ENCODE measurements at places on chromosomes 12 and 14. TPM values are rescaled to one million over a fixed set of nuclear protein-coding genes. Genes with fewer than 3 reads are reported as not detected.

DNA sequence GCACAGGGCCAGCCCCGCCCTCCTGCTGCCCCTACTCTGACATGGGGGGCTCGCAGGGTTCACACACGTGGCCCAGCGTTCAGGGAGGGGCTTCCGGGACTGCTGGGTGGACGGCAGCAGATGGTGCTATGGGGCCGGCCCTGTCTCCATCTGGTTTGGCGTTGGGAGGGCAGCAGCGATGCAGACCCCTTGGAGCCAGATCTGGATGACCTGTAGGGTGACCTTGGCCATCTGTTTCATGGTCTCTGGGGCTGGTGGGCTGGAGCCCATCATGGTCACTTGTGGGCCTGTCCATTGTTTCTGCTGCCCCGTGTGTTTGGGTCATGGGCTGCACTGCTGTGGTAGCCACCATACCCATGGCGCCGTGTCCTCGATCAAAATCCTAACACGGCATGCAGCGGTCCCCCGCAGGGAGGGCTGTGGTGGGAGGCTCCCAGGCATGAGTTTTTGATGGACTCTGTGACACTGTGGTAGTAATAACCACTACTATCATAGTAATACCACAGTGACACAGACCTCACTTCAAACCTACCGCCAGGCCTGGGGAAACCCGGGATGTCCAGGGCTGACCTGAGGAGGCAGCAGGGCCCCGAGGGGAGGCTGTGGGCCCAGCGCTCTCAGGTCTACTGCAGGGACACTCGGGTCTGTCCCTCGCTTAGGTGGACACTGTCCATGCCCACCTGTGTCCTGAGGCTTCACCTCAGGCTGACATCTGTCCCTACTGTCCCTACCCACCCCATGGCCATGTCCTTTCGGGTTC lies 359.4 kb downstream of the TMEM121 start:
- peak; percentile 0 for DNase-seq
- H3K36me3 ChIP-seq, result no peaks in the 10 kb centered on the region
- H3K4me3 ChIP-seq, result no peak overlapping the region
- H3K27me3 ChIP-seq, result no peaks in the 10 kb centered on the region

GRCh38 chr12:10293570-10294227 lies 14.0 kb upstream of the KLRD1 start:
- H3K36me3 ChIP-seq, result no peaks in the 10 kb centered on the region
- H3K4me3 ChIP-seq, result no peak overlapping the region
- peaks cover 30% of the 10 kb centered on the region for H3K4me1 ChIP-seq
- no peak overlapping the region for H3K27ac ChIP-seq

GRCh38 chr12:133256321-133256720 lies 20.6 kb upstream of the ANHX start:
- DNase-seq, result no peak
- no peak overlapping the region for H3K4me3 ChIP-seq
- H3K4me1 ChIP-seq, result no peaks in the 10 kb centered on the region
- no peak overlapping the region for H3K27ac ChIP-seq

DNA sequence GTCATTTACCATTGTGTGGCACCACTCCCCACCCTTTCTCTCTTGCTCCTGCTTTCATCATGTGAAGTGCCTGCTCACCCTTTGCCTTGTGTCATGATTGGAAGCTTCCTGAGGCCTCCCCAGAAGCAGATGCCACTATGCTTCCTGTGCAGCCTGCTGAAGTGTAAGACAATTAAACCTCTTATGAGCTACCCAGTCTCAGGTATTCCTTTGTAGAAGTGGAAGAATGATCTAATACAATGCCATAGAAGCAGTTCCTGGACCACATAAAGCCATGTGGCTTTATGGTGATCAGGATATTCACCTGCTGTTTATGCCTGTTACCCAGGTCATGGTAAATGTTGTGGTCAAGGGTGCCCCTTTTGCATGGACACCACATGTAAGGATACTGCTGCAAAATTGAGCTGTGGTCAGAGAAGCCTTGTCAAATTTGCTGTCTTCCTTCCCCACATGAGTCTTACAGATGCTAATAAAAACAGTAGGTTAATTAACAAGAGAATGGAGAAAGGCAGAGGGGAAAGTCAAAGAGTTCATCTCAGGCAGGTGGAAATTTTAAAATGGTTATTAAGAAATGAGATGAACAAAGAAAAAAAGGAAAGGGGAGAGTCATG lies 112.8 kb upstream of the IFNG-AS1 start:
- no peaks in the 10 kb centered on the region for H3K27me3 ChIP-seq
- H3K4me3 ChIP-seq, result no peak overlapping the region
- no peaks in the 10 kb centered on the region for H3K36me3 ChIP-seq
- DNase-seq, result no peak
- H3K4me1 ChIP-seq, result no peaks in the 10 kb centered on the region
- no peak overlapping the region for H3K27ac ChIP-seq

DNA sequence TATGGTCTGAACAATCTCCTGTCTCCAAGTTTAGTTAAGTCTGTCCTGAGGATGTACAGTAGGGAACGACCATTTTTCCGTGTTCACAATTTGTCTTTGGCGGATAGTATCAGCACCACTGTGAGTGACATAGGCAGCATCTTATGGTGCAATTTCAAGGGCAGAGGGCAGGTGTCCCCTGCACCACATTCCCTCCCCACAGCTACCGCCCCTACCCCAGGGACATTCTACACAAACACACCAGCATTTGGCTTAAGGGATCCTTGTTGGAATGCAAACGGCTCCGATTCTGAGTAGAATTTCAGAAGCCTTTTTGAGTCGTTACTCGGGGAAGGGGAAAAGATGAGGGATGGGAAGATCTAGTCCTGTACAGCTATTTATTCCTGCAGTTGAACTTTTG lies 25.1 kb upstream of the DICER1 start:
- H3K4me1 ChIP-seq, result no peaks in the 10 kb centered on the region
- no peak overlapping the region for H3K27ac ChIP-seq

DNA sequence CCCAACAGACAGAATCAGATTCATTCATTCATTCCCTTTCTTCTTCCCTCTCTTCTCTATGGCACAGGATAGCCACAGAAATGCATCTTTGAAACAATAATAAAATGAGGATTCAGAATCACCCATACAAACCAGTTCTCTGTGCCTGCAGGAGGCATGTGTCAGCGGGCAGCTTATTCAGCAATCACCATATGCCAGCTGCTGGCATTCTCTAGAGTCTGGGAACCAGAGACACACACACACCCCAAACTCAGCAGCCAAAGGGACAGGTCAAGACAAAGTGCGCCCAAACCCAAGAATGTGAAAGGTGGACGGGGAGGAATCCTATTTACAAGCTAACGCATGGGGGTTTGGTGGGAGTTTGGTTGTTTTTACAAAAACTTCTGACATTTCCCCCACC lies 14.1 kb downstream of the ARF3 start:
- no peak overlapping the region for H3K4me3 ChIP-seq
- no peaks in the 10 kb centered on the region for H3K36me3 ChIP-seq
- no peak overlapping the region for H3K27ac ChIP-seq

GRCh38 chr14:21251215-21251614 lies 18.0 kb downstream of the HNRNPC start:
- H3K36me3 ChIP-seq, result peaks cover 33% of the 10 kb centered on the region
- H3K4me3 ChIP-seq, result no peak overlapping the region
- peaks cover 54% of the 10 kb centered on the region for H3K4me1 ChIP-seq
- no peaks in the 10 kb centered on the region for H3K27me3 ChIP-seq
- no peak for DNase-seq

GRCh38 chr14:36129181-36129580 lies 47.3 kb downstream of the PTCSC3 start:
- no peaks in the 10 kb centered on the region for H3K27me3 ChIP-seq
- no peaks in the 10 kb centered on the region for H3K4me1 ChIP-seq
- no peak overlapping the region for H3K4me3 ChIP-seq
- DNase-seq, result no peak
- no peaks in the 10 kb centered on the region for H3K36me3 ChIP-seq
- no peak overlapping the region for H3K27ac ChIP-seq

DNA sequence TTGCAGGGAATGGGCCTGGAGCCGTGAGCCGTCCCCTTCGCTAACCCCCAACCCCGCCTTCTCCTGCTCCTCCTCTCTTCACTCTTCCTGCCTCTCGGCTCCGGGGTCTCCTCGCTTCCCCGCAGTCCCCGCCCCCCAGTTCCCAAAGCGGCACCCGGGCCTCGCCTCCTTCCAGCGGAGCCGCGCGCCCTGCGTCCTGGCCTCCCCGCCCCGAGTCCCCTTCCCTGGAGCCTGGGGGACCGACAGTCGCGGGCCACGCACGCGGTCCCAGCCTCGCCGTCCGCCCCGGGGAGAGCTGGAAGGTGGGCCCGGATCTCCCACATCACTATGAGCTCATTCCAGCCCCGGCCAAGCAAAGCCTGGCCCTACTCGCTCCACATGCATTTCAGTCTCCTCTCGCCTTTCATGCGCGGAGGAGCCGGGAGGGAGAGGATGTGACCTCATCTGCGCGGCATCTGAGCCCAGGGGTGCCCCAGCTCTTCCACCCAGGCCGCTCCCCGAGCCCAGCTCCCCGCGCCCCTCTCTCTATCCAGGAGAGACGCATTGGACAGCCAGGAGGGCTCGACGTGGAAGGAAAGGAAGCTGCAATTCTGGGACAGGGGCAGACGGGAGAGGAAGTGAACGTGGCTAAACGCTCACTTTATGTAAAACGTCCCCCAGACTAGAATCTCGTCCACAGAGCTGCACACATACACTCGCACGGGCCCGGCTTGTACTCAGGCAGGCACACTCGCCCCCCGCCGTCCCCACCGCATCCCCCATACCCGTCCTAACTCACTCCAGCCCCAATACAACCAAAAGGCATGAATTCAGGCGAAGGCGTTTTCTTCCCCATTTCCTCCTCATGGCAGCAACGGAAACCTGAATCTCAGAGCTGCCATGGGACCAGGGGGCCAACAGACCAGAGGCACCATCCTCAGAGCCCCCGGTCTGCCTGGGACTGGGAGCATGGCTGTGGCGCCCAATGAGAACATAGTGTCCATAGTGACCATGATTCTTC lies 108.7 kb upstream of the CCND2 start:
- H3K27ac ChIP-seq, result no peak overlapping the region
- no peaks in the 10 kb centered on the region for H3K27me3 ChIP-seq
- DNase-seq, result peak; percentile 57
- peak overlapping the region; percentile 69 for H3K4me3 ChIP-seq
- peaks cover 11% of the 10 kb centered on the region for H3K4me1 ChIP-seq

DNA sequence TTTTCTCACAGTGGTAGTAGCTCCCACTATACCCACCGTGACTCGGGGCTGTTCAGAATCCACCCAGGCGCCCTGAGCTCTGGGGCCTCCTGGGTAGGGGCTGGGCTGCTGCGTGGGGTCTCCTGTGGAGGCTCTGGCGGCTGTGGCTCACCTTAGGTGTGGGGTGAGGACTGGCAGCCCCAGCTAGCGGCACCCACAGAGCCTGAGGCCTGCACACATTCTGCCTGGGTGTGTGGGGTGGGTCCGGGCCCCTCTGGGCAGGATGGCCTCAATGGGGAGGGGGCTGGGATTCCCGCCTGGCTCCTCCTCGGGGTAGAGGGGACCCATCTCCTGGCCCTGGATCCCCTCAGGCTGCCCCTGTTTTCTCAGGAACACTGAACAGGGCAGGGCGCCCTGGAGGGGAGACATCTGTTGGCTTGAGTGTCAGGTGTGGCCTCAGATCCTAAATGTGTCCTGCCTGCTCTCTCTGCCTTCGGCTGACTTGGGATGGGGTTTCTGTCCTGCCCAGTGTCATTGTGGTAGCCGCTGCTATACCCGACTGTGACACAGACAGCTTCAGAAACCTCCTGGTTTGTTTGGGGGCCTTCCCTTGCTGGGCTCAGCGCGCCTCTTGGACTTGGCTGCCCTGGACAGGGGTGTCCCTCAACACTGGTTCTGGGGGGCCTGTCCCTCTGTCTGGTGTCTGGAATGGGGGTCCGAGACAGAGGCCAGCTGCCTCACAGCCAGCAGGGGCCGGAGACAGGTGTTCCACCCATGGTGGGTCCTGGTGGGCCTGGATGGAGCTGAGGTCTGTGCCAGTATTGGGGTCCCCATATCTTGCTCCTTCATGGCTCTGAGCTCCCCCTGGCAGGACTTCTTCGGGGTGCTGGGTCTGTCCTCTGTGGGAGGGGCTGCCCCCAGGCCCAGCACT lies 354.9 kb downstream of the TMEM121 start:
- H3K4me3 ChIP-seq, result no peak overlapping the region
- H3K27ac ChIP-seq, result no peak overlapping the region
- H3K4me1 ChIP-seq, result no peaks in the 10 kb centered on the region
- no peaks in the 10 kb centered on the region for H3K27me3 ChIP-seq

- H3K4me1 ChIP-seq, result peaks cover 11% of the 10 kb centered on the region
- DNase-seq, result no peak
- H3K4me3 ChIP-seq, result no peak overlapping the region
- H3K27ac ChIP-seq, result no peak overlapping the region
- peaks cover 19% of the 10 kb centered on the region for H3K27me3 ChIP-seq
Measured at GRCh38 chr14:24361326-24361725, 6.7 kb upstream of the NFATC4 start.

GRCh38 chr12:124761871-124762270 lies 101.8 kb downstream of the SCARB1 start:
- DNase-seq, result no peak
- no peaks in the 10 kb centered on the region for H3K27me3 ChIP-seq
- H3K27ac ChIP-seq, result no peak overlapping the region
- H3K36me3 ChIP-seq, result no peaks in the 10 kb centered on the region
- no peaks in the 10 kb centered on the region for H3K4me1 ChIP-seq

GRCh38 chr12:27083861-27084394 lies 1.6 kb upstream of the C12orf71 start:
- H3K27ac ChIP-seq, result no peak overlapping the region
- no peak overlapping the region for H3K4me3 ChIP-seq
- DNase-seq, result no peak
- no peaks in the 10 kb centered on the region for H3K36me3 ChIP-seq

GRCh38 chr14:53692451-53692850 lies 264.2 kb downstream of the BMP4 start:
- H3K27ac ChIP-seq, result no peak overlapping the region
- H3K4me1 ChIP-seq, result no peaks in the 10 kb centered on the region
- no peaks in the 10 kb centered on the region for H3K27me3 ChIP-seq

- no peak overlapping the region for H3K4me3 ChIP-seq
- no peaks in the 10 kb centered on the region for H3K36me3 ChIP-seq
- DNase-seq, result no peak
- no peaks in the 10 kb centered on the region for H3K27me3 ChIP-seq
Measured at GRCh38 chr12:68499616-68500015, 111.1 kb upstream of the RAP1B start.

DNA sequence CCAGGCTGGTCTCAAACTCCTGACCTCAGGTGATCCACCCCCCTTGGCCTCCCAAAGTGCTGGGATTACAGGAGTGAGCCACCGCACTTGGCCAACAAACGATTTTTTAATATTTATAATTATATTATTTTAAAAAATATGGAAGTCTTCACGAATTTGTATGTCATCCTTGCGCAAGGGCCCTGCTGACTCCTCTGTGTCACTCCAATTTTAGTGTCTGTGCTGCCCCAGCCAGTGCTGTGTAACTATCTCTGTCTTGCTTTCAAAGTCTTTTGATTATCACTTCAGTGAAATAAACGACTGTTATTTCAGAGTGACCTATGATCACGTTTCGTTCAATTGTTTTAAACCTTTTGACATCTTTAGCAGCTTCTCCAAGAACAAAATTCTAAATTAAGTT lies 13.1 kb upstream of the MMP17 start:
- H3K36me3 ChIP-seq, result no peaks in the 10 kb centered on the region
- no peak overlapping the region for H3K27ac ChIP-seq
- no peaks in the 10 kb centered on the region for H3K27me3 ChIP-seq
- no peaks in the 10 kb centered on the region for H3K4me1 ChIP-seq
- no peak overlapping the region for H3K4me3 ChIP-seq

SELPLG gene
- 37.0 TPM for total RNA-seq

ESPL1 gene
- total RNA-seq, result 58.4 TPM

ABHD12B gene
- total RNA-seq, result not detected

KRT74 gene
- total RNA-seq, result not detected

ORMDL2 gene
- 49.7 TPM for total RNA-seq

CCDC175 gene
- not detected for total RNA-seq

PRPH gene
- not detected for total RNA-seq

PLEKHD1 gene
- total RNA-seq, result not detected

DAO gene
- not detected for total RNA-seq

CMA1 gene
- not detected for total RNA-seq

LHX5 gene
- not detected for total RNA-seq

Data from CD8-positive, alpha-beta memory T cell (primary cell).